Smooth muscle cell of the coronary artery (primary cell): ENCODE measurements at places on chromosomes 16 and 17. TPM values are rescaled to one million over a fixed set of nuclear protein-coding genes. Genes with fewer than 3 reads are reported as not detected.

The CCL3 gene
- not detected in 2 replicates for total RNA-seq

The SP2 gene
- total RNA-seq = 0.23 and 0.35 TPM in 2 replicates

The ADAD2 gene
- not detected in 2 replicates for total RNA-seq

The PRR11 gene
- total RNA-seq = 0.23 and 3.7 TPM in 2 replicates

The ZP2 gene
- total RNA-seq = not detected in 2 replicates

The RGS11 gene
- total RNA-seq = 1.2 and 10.1 TPM in 2 replicates

The WNK4 gene
- 0.12 and 1.6 TPM in 2 replicates for total RNA-seq

The CCDC40 gene
- 1.8 and 4.2 TPM in 2 replicates for total RNA-seq

The GINS3 gene
- total RNA-seq = 1.2 and 2.1 TPM in 2 replicates

The PIPOX gene
- total RNA-seq = 1.4 and 1.9 TPM in 2 replicates

The DGKE gene
- 2.1 and 2.2 TPM in 2 replicates for total RNA-seq

The HCFC1R1 gene
- total RNA-seq = 6.6 and 18.3 TPM in 2 replicates

The PTX4 gene
- not detected in 2 replicates for total RNA-seq

The RND2 gene
- total RNA-seq = 0.53 and 0.82 TPM in 2 replicates

The SLC6A4 gene
- total RNA-seq = 0.90 TPM in 1 of 2 replicates, not detected in the other

The ITGB4 gene
- total RNA-seq = 0.23 TPM in 2 replicates

The TBC1D26 gene
- total RNA-seq = under 0.01 and 0.08 TPM in 2 replicates

The DNAH9 gene
- total RNA-seq = under 0.01 TPM in 1 of 2 replicates, not detected in the other

The MT3 gene
- total RNA-seq = 0.70 TPM in 1 of 2 replicates, not detected in the other

The FZD2 gene
- total RNA-seq = 12.8 and 15.1 TPM in 2 replicates

The TBC1D28 gene
- not detected in 2 replicates for total RNA-seq

The TP53TG3D gene
- 0.12 and 0.15 TPM in 2 replicates for total RNA-seq

The SPNS2 gene
- total RNA-seq = 0.23 TPM in 1 of 2 replicates, not detected in the other

The AOC2 gene
- total RNA-seq = 0.23 and 0.30 TPM in 2 replicates

The PITPNM3 gene
- total RNA-seq = 0.35 and 0.83 TPM in 2 replicates

The UTS2R gene
- total RNA-seq = not detected in 2 replicates

The MYLK3 gene
- total RNA-seq = 0.15 and 0.23 TPM in 2 replicates

The CX3CL1 gene
- 0.23 and 0.83 TPM in 2 replicates for total RNA-seq

The SMARCE1 gene
- 68.1 and 78.9 TPM in 2 replicates for total RNA-seq

The EVPLL gene
- total RNA-seq = not detected in 2 replicates

The NLRC5 gene
- 5.3 and 18.0 TPM in 2 replicates for total RNA-seq

The C17orf113 gene
- under 0.01 and 0.15 TPM in 2 replicates for total RNA-seq

The CDC42EP4 gene
- total RNA-seq = 26.0 and 36.4 TPM in 2 replicates

The DBNDD1 gene
- 0.12 and 2.6 TPM in 2 replicates for total RNA-seq

The CARD14 gene
- total RNA-seq = under 0.01 and 0.12 TPM in 2 replicates

The SLC16A13 gene
- total RNA-seq = 0.12 and 0.23 TPM in 2 replicates

The TRPV3 gene
- 0.23 and 1.8 TPM in 2 replicates for total RNA-seq

The MRPL58 gene
- 17.1 and 27.8 TPM in 2 replicates for total RNA-seq

The APPBP2 gene
- total RNA-seq = 26.4 and 30.8 TPM in 2 replicates

The ST6GALNAC2 gene
- 0.23 and 4.0 TPM in 2 replicates for total RNA-seq

The ALOXE3 gene
- total RNA-seq = not detected in 2 replicates

The HOXB13 gene
- total RNA-seq = not detected in 2 replicates

The PERCC1 gene
- total RNA-seq = not detected in 2 replicates

The ZPBP2 gene
- total RNA-seq = not detected in 2 replicates

The GRB7 gene
- under 0.01 and 0.60 TPM in 2 replicates for total RNA-seq

The ITGB3 gene
- total RNA-seq = 22.8 and 112 TPM in 2 replicates

The ST3GAL2 gene
- total RNA-seq = 9.8 and 47.0 TPM in 2 replicates

The KRTAP2-3 gene
- not detected in 2 replicates for total RNA-seq

The SPN gene
- under 0.01 TPM in 1 of 2 replicates, not detected in the other for total RNA-seq

The LIMD2 gene
- 1.1 and 7.4 TPM in 2 replicates for total RNA-seq

The CIBAR2 gene
- 0.15 TPM in 1 of 2 replicates, not detected in the other for total RNA-seq

The MT1E gene
- 147 and 148 TPM in 2 replicates for total RNA-seq

The HID1 gene
- 0.23 and 0.90 TPM in 2 replicates for total RNA-seq

The KRTAP2-2 gene
- total RNA-seq = not detected in 2 replicates

The KRTAP9-4 gene
- total RNA-seq = not detected in 2 replicates

The CACNG5 gene
- total RNA-seq = not detected in 2 replicates

The MT1A gene
- 1.7 TPM in 1 of 2 replicates, not detected in the other for total RNA-seq
